Hindlimb muscle (tissue), 1 donor: ENCODE measurements at places on chromosomes 11 and 22.

DNA sequence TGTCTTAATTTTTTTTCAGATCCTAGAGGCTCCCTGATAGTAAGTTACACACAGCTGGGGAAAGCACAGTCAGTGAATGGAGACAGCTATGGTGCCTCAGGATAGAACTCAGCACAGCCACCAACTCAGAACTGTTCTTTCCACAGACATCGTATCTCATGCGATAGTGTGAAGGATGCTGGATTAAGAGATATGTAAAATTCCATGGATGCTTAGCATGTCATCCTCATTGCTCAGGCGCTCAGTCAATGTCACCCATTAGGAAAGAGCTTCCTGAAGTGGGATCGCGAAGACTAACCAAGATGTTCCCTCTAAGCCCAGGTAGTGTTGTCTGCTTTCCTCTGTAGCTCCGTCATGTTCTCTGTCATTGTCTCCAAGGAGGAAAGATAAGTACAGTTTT is 1000.4 kb downstream of the OPCML start:
- no peak for DNase-seq

- DNase-seq: no peak
Observed at GRCh38 chr11:9029422-9029821, 25.6 kb upstream of the NRIP3 start.

DNA sequence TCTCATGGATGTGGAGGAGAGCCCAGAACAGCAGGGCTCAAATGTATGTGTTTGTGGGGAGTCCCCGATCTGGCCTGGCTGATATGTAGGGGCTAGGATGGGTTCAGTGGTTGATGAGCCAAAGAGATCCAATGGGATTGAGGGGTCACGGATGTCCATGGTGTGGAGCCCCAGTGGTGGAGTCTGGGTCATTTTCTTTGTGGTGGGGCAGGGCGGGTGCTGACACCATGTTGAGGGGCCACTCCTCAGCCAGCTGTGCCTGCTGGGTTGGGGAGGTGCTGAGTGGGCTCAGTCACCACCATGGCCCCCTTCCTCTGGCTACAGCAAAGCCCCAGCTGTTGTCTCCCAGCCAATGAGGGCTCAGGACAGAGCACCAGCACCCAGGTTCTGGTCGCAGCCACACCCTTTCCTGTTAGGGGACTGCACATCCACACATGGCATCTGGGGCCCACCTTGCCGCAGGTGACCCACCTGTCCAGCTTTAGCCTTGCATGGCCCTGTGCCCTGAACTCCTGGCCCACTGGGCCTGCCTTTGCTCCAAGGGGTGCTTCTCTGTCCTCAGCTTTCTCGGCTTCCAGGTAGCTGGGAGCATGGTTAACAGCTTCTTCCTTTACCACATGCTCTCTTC is 3.2 kb upstream of the GNAZ start:
- no peak for DNase-seq

DNA sequence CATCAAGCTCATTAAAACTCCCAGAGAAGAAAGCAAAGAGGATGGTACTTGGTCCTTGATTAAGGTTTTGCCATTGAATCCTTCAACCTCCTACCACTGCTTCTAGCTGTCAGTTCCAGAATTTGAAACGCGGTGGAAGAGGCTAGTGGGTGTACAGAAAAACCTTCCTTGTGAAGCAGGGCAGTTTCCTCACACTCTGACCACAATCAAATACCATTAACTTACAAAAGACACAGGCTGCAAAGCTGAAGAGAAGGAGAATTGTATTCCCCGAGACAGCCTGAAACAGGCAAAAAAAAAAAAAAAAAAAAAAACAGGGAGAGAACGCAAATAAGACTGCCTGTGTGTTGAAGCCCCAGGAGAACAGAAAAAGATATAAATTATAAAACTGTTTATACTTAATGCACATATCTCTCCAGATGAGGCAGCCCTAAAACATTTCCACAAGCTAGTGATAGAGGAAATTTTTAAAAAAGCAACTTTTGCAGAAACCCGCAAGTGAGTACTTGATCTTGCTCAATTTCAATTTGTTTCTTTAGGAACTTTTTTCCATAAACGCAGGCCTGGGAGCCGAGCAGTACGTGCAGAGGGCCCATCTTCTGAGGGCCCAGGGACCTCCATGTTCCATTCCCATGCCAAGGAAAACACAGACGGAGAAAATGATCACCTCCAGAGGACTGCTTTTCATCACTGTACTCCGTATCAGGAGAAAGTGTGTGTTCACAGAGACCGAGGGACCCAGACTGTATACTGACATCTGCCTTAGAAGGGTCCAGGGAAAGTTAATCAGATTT is 218.7 kb upstream of the BLID start:
- DNase-seq: no peak

- DNase-seq: no peak
Observed at GRCh38 chr11:32024948-32025347, 65.9 kb upstream of the RCN1 start.

DNA sequence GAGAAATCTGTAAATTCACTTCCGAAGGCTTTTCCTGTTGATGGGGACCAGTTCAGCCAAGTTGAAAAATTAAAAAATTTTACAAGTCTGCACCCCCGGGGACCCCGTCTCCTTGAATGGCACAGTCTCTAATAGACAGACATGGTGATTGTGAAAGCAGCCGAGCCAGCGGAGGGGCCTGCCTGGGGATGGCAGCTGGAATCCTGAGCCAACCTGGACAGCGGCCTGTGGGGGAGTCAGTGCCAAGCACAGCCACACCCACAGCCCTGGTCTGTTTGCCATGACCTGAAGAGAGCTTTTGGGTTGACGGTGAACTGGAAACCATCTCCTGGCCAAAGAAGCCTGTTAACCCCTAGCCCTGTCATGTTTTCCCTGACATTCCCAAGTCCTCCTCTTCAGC is 64.7 kb downstream of the PARVG start:
- DNase-seq: no peak

- no peak for DNase-seq
Observed at GRCh38 chr11:132114743-132115142, 744.3 kb downstream of the NTM start.

DNA sequence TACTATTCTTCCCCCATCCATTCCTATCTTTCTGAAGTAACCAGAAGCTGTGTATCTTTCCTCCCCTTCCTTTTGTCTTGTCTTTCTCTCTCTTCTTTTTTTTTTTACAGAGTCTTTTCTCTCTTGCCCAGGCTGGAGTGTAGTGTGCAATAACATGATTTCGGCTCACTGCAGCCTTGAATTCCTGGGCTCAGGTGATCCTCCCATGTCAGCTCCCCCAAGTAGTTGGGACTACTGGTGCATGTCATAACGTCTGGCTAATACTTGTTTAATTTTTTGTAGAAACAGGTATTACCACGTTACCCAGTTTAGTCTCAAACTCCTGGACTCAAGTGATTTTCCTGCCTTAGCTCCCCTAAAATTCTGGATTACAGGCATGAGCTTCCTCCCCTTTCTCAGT is 86.5 kb downstream of the IGLL5 start:
- no peak for DNase-seq

DNA sequence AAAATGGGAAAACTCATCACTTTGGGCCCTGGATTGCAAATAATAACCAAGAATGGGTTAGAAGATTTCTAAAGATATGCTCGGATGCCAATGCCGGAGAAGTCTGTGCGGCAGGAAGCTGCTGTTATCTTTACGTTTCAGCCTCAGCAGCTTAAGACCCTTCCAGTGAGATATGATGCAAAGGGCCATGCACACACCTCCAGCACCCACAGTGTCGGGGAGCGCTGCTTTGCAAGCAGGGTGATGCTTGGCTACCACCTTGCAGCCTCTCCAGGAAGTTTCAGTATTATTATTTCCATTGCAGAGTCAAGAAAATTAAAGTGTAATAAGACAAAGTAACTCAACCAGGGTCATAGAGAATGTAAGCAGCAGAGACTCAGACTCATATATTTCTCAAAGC is 37.3 kb downstream of the LARGE1 start:
- no peak for DNase-seq

- DNase-seq: no peak
Observed at GRCh38 chr11:79090191-79090705, 350.6 kb downstream of the TENM4 start.

- no peak for DNase-seq
Observed at GRCh38 chr11:130203766-130204702, 44.5 kb downstream of the ST14 start.

DNA sequence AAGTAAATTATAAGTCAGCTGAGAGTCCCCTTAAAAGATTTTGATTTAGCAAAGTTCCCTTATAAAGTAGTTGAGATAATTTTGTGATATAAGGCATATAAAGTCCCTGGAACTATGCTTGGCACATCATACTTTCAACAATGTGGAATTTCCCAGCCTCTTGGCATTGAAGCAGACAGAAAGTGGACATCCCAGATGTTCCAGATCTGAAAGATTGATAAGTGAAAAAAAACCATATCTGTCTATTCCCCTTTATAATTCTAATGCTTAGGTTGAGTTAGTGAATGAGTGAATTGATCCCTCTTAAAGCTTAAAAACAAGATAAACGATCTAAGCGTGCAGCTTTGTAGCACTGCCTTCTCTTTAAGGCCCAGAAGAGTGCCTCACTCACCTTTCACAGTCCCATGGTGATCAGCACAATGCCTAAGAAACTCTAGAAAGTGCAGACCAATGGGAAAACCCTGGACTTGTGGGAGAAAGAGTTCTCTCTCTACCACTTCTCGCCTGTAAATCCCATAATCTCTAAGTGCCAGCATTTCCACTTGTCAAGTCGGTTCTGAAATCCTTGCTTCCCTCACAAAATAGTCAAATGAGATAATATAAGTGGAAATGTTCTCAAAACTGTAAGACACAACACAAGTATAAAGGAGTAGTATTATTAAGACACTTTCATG is 17.8 kb downstream of the FIBIN start:
- no peak for DNase-seq

- no peak for DNase-seq
Observed at GRCh38 chr11:104907521-104908185, 9.4 kb upstream of the CASP12 start.

GRCh38 chr11:65479184-65480145 is 19.4 kb upstream of the MALAT1 start:
- no peak for DNase-seq

DNA sequence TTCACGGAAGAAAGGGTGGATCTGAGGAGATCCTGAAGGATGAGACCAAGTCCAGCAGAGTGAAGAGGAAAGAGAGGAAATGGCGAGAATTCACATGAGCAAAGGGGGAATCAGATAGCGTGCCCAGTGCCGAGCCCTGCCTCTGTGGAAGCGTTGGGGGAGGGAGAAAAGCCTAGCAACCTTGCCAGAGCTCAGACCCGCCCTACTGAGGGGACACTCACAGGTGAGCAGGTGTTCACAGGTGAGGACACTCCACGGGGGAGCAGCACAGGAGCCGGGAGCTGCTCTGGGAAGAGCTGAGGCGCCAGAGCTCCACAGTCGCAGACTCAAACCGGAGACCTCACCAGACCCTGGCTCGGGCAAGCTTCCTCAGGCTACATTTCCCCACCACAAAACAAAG is 56.2 kb downstream of the MICAL3 start:
- no peak for DNase-seq

- no peak for DNase-seq
Observed at GRCh38 chr11:13074714-13075464, 65.8 kb downstream of the RASSF10 start.

- DNase-seq: no peak
Observed at GRCh38 chr11:43579171-43579918, 101.2 kb upstream of the HSD17B12 start.

DNA sequence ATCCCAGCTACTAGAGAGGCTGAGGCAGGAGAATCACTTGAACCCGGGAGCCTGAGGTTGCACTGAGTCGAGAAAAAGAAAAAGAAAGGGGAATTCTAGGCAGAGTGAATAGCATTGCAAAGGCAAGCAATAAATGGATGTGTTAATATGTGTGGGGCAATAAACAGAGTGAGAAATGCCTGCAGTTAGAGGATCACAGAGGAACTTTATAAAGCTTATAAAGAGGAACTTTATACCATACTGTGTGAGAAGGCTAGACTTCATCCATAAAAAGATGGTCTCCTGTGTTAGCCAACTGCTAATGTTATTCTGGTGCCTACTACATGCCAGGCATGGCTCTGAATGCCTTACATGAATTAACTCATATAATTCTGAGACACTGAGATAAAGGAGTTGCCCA is 841 bp downstream of the B3GNT6 start:
- no peak for DNase-seq

- no peak for DNase-seq
Observed at GRCh38 chr11:74070723-74071492, 62.0 kb upstream of the UCP3 start.

DNA sequence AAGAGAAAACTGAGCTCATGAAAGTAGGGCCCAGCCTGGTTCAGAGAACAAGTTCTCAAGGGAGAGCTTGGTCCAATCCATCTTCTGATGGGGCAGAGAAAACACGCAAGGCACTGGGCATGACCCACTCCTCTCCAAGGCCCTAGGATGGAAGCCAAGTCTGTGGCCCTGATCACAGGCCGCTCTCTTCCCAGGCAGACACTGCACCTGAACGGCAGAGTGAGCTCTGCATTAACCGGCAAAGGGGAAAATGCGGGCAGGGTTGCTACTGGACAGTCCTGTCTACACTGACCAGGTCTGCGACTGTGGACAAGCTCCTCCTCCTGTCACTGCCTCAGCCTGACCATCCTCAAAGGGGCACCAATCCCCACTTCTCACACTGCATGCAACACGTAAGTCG is 49.3 kb downstream of the SGSM3 start:
- no peak for DNase-seq

DNA sequence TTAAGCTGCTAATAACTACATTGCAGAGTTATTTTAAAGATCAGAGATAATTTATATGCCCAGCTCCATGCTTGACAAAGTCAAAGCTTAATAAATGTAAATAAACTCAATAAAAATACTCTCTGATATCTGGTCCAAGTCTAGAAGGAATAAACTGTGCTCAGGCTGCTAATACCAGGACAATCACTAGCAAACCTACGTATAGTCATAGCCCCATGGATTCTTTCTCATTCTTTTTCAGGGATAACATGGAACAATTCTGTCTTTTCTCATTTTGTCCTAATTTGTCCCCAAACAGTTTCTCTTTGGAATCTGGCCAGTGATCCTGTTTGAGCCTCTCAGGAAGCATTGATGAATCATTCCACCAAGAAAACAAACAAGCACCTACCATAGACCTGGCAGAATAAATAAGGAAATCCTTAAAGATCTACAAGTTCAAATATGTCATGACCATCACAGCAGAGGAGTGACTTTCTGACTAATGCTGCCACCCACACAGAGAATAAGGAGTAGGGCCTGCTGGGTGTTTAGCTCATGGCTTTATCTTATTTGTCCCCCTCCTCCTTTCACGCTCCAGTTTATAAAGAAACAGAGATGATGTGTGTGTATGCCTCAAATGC is 14.1 kb upstream of the B3GNT6 start:
- DNase-seq: no peak
